GM13977 (cell line): ENCODE measurements at places on chromosomes 12 and 14.

- DNase-seq: no peak
Observed at GRCh38 chr12:39074063-39074462, 168.7 kb upstream of the CPNE8 start.

GRCh38 chr14:56733396-56733795, 76.9 kb downstream of the OTX2 start:
- DNase-seq: no peak

DNA sequence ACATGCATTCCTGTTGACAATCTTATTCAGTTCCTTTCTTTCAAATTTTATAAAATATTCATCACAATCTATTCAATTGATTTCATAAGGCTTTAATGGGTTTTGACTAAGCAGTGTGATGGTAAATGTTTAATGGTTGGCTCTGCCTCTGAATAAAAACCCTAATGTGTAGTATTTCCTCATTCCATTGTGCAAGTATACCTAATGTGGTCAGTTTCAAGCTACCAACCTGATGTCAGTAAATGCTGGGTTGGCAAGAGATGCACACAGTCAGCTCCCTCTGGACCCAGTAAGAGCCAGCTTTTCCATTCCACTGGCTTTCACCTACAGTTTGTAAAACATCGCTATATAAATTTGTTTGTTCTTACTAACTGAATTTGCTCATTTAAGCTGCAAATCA, 53.9 kb downstream of the METTL25 start:
- no peak for DNase-seq

GRCh38 chr12:75120311-75120711, 89.3 kb downstream of the KCNC2 start:
- DNase-seq: no peak

GRCh38 chr14:102317564-102318248, 1.8 kb upstream of the ZNF839 start:
- DNase-seq: no peak

GRCh38 chr12:128727461-128727860, 96.3 kb downstream of the SLC15A4 start:
- no peak for DNase-seq

DNA sequence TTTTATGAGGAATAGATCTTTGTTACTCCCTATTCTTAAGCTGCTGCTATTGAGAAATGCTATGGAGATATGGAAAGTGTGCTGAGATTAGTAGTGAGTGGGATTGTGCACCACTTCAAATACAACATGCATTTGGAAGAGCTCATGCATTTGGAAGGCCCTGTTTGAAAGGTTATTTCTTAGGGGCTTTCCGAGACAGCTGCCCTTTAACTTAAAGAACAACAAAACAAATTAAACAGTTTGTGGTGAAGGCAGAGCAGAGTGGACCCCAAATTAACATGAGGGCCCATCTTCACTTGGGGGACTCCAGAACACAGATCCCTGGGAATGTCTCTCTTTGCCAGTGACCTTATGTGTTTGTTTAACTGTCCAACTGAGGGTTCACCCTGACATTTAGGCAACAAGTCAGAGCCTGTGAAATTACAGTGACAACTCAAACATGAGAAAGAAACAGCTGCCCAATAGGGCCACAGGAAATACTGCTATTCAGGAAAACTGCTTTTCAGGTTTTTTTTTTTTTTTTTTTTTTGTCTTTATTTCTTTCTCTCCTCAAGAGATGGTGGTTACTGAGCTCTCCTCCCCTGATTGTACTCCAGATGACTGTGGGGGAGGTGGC, 41.4 kb upstream of the IGF1 start:
- DNase-seq: no peak
